ENCODE measurements at places on chromosomes 5 and 9.
A peak's percentile ranks its signal among the peaks of the same experiment; 100 is the strongest.

- DNase-seq = no peak
These were observed 626.4 kb upstream of the NUDT12 start for GRCh38 chr5:104189031-104189430.

GRCh38 chr9:98249771-98250170 is 5.7 kb downstream of the TBC1D2 start:
- DNase-seq = no peak

GRCh38 chr5:95804736-95805539 is 17.6 kb downstream of the GLRX start:
- DNase-seq = no peak

DNA sequence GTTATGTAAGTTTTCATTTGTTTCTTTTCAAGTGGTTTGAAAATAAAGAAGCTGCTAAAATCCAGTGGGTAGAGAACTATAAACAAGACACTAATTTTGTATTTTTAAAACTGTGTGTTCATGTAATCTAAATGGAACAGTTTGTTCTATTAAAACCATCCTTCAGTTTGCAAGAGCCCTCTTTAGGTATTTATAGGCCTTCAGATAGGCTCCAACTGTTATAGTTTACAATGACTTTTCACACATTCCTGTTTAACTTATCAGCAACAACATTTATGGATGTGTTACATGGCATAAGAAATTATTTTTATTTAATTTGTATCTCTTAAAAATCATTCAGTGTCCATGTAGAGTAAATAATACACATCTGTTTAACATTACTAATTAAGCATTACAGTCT is 126.7 kb upstream of the SLCO6A1 start:
- DNase-seq = no peak

DNA sequence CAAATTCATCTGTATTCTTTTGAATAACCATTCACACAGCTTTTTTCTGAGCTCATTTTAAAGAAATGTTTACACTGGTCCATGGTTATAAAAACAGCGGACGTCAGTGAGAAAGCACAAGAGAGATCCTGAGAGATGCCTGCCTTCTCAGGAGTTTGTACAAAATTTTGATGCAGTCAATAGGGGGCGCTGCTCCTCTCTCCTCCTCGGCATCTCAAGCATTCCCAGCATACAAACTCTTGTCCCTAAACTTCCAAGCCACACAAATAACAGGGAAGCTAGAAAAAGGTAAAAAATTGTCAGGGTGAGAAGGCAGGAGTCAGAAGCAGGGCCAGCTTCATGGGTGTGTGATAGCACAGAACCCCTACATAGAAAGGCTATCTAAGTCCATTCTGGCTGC is 11.2 kb upstream of the CCDC152 start:
- DNase-seq = no peak

DNA sequence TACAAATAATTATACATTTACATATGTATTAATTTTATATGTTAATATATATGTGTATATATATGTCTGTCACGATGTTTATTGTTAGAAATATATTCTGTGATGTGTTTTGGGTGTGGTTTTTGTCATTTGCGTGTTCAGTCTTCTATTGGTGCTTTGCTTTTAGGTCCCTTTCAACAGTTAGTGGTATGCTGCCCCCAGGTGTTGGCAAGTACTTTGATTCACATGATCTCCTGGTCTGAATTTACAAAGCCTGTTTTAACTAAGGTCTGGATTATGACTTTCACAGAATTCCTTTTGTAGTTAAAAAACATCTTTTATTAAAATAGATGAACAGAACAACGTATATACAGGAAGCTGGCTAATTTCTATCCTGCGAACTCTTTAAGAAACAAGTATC is 271.5 kb downstream of the CCDC171 start:
- DNase-seq = no peak

GRCh38 chr5:67243944-67244343 is 47.3 kb upstream of the CD180 start:
- no peak for DNase-seq

GRCh38 chr9:93451849-93452709 is 594 bp downstream of the FAM120A start:
- DNase-seq = peak; percentile 32

GRCh38 chr5:6218517-6218916 is 159.8 kb downstream of the MED10 start:
- DNase-seq = no peak

- DNase-seq = no peak
These were observed 86.0 kb upstream of the SMARCA2 start for GRCh38 chr9:1929134-1929533.

GRCh38 chr9:133770076-133770777 is 32.1 kb upstream of the SARDH start:
- DNase-seq = peak; percentile 52

DNA sequence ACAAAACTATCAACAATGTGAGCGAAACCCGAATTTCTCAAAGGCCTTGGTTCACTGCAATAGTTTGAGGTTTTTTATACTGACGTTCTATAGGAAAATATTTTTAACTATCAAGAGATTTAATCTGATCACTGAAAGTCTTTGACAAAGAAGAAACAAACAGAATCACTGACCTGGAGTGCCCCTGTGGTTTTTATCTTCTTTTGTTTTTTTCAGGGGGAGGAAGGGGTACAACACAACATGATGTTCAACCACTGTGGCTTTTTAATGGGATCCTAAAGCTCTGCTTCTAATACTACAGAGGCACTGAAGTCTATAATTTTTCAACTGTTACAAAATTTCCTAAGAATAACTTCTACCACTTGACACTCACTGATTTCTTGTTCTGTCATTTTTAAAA is 185.9 kb downstream of the AP3B1 start:
- no peak for DNase-seq

DNA sequence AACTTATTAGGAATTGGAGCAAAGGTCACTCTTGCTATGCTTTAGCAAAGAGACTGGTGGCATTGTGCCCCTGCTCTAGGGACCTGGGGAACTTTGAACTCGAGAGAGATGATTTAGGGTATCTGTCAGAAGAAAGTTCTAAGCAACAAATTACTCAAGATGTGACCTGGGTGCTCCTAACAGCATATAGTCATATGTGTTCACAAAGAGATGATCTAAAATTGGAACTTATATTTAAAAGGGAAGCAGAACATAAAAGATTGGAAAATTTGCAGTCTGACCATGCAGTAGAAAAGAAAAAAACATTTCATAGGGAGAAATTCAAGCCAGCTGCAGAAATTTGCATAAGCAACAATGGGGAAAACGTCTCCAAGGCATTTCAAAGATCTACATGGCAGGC is 68.3 kb downstream of the SEMA5A start:
- no peak for DNase-seq

DNA sequence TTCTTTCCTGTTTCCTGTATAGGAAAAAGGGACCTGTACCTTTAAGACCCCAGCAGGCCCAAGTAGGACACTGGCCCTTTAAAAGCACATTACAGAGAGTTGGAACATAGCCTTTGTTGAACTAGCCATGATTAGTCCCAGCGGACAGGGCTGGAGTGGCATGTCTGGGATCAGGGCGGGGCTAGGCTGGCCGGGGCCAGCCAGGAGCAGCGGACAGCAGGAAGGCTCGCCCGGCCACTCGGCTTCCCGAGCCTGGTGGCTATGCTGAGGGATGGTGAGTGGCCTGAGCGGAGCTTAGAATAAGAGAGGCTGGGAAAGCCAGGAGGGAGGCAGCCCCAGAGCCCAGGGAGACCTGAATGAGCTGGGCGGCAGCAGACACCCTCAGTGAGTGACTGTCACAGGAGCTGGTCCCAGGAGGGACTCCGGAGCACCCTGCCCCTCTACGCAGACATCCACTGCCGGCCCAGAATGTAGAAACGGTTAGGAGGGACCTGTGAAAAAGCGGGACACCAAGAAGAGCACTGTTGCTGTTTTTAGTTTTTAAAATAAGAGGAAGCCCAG is 92.1 kb downstream of the DAB2IP start:
- peak; percentile 66 for DNase-seq

- no peak for DNase-seq
These were observed 16.3 kb upstream of the SPINK4 start for GRCh38 chr9:33223696-33224095.

DNA sequence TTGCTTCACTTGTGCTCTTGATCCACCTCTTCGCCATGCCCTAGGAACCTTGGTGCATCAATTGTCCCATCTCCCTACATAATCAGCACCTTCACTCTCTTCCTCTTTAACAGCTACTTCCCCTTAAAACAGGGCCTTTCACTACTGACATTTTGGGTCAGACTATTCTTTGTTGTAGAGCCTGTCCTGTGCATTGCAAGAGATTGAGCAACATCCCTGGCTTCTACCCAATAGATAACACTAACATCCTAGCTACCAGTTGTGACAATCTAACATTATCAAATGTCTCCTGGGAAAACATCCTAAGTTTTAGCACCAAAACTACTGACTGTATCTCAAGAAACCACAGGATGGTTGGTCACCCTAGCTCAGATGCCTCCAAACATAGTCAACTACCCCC is 854.3 kb upstream of the DMAC1 start:
- no peak for DNase-seq

- no peak for DNase-seq
These were observed 755 bp downstream of the DND1 start for GRCh38 chr5:140672455-140673186.

- DNase-seq = no peak
These were observed 553.0 kb downstream of the EBF1 start for GRCh38 chr5:158546748-158547147.

DNA sequence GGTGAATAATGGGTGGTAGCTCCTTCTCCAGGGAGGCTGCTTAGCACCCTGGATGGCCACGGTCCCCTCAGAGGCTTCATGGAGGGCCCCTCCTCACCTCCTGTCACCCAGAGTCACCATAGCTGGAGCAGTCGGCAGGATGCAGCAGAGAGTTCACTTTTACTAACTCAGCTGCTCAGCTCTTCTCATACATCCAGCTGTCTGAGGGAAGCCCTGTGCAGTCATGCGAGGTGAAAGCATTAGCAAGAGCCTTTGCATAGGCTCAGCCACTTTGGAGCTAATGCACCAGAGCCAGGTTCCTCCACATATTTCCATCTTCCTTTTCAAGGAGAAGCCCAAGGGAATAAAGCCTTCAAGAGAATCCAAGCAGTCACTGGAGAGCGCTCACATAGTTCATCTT is 499.2 kb downstream of the BNC2 start:
- no peak for DNase-seq

DNA sequence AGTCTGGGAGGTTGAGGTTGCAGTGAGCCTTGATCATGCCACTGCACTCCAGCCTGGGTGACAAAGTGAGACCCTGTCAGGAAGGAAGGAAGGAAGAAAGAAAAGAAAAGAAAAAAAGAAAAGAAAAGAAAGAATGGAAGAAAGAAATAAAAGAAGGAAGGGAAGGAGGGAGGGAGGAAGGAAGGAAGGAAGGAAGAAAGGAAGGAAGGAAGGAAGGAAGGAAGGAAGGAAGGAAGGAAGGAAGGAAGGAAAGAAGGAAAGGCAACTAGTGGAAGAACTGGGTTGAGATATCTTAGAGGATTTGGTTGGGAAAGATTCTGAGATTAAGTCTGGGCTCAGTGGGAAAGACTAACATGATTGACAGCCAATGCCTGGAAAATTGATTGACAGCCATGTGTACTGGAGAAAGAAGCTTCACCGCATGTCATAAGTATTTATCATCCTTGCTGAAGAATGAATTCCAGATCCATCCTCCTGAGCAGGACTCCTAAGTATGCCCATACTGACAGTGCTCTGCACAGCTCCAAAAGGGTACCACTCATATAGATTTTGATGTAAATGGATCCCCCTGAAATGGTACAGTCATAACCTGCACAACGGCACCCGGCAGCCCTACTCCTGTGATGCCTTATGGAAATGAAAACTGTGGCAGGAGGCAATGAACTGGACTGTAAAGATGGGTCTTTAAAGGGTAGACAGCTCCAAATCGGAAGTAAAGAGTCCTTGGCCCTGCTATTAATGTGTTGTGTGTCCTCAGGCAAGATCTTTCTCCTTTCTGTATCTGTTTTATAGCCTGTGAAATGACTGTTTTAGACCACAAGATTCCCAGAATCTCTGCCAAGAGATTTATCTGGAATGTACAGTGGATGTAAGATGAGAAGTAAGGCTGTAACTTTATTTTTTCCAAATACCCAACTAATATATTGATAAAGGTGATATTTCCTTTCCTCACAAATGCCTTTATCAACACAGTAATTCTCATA is 16.9 kb upstream of the ADRA1B start:
- DNase-seq = no peak

- DNase-seq = peak; percentile 85
These were observed 572 bp downstream of the GNA14 start for GRCh38 chr9:77647267-77648233.

DNA sequence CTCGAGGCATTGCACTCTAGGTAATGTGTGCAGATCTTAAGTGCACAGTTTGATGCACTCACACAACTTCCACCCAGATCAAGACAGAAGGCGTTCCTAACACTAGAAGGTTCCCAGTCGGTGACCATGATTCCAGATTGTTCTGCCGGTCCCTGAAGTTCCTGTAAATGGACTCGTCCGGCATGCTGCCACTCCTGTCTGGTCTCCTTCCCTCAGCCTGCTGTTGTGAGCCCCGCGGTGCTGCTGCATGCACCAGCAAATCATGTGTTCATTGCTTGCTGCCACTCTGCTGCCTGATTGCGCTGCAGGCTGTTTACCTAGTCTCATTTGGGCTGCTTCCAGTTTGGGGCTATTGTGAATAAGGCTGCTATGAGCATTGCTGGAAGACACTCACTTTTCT is 11.5 kb downstream of the STKLD1 start:
- DNase-seq = no peak

- DNase-seq = no peak
These were observed 271.2 kb downstream of the EDIL3 start for GRCh38 chr5:84113246-84114105.

DNA sequence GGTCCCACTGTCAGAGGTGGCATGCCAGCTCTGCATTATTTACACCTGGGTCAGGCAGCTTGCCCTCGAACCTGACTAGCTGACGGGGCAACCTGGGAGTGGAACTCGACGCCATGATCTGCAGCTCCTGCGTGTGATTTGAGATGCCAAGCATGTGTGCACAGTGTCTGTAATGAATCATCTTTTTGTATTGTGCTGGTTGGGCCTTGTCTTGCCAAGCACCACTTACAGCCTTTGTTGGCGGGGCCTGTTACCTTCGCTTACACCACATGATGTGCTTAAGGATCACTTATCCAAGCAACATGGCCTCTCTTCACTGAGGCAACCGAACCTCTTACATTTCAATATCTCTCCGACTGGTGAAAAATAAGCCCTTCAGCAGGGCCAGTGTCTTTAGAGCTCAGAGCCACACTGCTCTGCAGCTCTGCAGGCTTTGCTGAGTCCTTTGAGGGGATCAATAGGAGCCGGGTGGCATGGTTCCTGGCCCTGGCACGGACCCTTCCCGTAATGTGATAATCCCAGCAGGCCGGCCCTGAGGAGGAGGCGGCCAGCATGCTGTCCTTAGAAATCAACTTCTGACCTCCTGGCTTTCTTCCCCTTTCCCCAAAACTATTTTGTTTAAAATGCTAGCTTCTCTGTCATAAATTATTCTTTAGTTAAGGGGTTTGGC is 297.7 kb upstream of the CD180 start:
- peak; percentile 79 for DNase-seq

GRCh38 chr5:146048994-146049703 is 56.2 kb downstream of the PLAC8L1 start:
- DNase-seq = no peak

- DNase-seq = no peak
These were observed 8.1 kb downstream of the IL12B start for GRCh38 chr5:159322180-159322579.
